ENCODE measurements at places on chromosomes 7 and 10.

DNA sequence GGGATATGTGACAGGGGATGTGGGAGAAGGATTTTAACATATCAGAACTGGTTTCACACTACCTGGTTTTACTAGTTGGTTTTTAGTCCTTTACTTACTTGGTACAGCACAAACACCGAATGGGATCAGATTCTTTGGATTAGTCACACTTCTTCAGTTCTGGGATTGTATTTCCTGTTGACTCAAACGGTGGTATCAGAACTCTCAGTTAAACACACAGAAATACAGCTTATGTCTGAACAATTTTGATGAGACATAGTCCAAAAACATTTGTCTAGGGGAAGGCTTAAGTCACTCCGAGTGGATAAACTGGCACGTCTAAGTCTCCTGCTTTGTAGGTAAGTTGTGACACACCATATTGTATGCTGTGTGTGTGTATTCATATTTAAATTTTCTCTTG is 480.5 kb downstream of the PHTF2 start:
- no peak for DNase-seq

GRCh38 chr7:1987591-1988532 is 244.9 kb downstream of the MAD1L1 start:
- DNase-seq = no peak

DNA sequence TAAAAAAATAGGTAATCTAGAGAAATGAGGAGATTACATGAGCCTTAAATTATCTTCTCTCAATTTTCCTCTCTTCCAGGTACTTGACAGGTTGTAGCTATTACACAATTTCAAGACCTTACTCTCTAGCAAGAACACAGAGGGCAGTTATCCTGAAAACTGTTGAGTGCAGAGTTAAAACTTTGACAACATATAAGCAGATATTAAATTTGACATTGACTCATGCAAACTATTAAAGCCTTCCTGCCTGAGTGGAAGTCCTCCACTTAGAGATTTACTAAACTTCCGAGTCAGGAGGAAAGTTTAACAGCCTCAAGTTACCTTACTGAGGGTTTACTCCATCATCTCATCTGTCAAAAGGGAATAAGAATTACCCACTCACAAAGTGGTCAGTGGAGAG is 73.5 kb upstream of the ARID5B start:
- no peak for DNase-seq

GRCh38 chr10:75028049-75028448 is 83.4 kb upstream of the SAMD8 start:
- no peak for DNase-seq

DNA sequence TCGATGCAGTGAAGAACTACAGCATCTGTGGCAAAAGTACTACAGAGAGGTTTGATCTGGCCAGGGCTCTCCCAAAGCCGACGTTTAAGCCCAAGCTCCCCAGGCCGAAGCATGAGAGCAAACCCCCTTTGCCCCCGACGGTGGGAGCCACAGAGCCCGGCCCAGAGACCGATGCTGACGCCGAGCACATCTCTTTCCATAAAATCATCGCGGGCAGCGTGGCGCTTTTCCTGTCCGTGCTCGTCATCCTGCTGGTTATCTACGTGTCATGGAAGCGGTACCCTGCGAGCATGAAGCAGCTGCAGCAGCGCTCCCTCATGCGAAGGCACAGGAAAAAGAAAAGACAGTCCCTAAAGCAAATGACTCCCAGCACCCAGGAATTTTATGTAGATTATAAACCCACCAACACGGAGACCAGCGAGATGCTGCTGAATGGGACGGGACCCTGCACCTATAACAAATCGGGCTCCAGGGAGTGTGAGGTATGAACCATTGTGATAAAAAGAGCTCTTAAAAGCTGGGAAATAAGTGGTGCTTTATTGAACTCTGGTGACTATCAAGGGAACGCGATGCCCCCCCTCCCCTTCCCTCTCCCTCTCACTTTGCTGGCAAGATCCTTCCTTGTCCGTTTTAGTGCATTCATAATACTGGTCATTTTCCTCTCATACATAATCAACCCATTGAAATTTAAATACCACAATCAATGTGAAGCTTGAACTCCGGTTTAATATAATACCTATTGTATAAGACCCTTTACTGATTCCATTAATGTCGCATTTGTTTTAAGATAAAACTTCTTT is 2.3 kb downstream of the LRRTM3 start:
- DNase-seq = no peak

DNA sequence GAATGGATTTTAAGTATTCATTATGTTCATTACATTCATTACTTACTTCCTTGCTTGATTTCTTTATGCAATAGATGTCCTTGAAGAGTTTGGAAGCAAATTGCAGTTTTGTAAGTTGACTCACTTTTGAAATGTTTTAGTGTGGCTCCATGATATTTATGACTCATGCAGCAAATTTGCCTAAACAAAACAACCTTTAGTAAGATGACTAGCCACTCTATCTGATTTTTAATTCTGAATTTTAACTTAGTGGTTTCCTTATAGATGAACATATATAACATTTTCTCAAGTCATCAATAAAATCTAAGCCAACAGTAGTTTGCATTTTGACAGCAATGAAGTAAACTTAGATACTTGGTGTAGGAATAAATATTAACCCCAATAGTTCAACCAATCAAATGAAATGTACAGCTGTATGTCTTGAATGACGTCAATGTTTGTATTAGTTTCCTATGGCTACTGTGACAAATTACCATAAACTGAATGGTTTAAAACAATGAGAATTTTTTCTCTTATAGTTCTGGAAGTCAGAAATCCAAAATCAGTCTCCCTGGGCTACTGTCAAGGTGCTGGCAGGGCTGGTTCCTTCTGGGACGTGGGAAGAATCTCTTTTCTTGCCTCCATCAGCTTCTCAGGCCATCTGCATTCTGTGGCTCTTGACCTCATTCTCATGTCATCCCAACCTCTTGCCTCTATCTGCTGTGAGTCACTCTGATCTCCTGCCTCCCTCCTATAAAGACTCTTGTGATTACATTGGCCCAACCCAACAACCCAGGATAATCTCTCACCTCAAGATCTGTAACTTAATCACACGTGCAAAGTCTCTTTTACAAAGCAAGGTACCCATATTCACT is 73.4 kb downstream of the AHR start:
- DNase-seq = no peak

- no peak for DNase-seq
Observed at GRCh38 chr7:151631570-151631952, 111.9 kb upstream of the RHEB start.

- DNase-seq = no peak
Observed at GRCh38 chr7:36814311-36814710, 90.0 kb upstream of the AOAH start.

DNA sequence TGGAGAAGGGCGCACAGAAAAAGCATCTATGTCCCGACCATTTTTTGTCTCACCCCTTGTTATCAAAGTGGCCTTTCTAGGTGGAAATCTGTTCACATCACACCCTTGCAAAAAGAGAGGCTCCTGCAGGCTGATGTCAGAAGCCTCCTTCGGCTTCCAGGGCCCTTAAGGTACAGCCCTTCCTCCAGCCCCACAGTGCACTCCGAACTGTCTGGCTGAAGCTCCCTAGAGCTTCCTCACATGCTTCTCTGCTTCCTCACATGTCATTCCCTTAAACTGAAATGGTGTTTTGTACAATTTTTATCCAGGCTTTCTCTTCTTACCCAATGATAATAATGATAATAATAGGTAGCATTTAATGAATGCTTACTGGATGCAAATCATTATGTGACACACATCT is 210.3 kb downstream of the INHBA start:
- DNase-seq = no peak

- no peak for DNase-seq
Observed at GRCh38 chr10:128297709-128298378, 171.6 kb upstream of the MKI67 start.

DNA sequence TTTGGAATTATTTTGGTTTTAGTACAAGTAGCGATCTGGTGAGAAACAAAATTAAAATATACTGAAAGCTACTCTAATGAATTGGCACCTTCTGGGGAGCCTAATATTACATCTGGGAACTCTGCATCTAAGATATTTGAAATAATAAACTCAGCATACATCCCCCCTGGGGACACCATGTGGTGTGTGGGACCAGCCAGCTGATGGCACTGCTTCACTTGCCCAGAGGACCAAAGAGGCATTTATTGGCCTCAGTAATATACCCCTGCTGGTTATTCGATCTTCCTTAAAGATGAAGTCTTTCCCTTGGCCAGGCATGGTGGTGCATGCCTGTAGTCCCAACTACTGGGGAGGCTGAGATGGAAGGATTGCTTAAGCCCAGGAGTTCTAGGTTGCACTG is 195.1 kb upstream of the AUTS2 start:
- DNase-seq = no peak

- DNase-seq = no peak
Observed at GRCh38 chr7:28358423-28358868, 53.9 kb upstream of the CREB5 start.

DNA sequence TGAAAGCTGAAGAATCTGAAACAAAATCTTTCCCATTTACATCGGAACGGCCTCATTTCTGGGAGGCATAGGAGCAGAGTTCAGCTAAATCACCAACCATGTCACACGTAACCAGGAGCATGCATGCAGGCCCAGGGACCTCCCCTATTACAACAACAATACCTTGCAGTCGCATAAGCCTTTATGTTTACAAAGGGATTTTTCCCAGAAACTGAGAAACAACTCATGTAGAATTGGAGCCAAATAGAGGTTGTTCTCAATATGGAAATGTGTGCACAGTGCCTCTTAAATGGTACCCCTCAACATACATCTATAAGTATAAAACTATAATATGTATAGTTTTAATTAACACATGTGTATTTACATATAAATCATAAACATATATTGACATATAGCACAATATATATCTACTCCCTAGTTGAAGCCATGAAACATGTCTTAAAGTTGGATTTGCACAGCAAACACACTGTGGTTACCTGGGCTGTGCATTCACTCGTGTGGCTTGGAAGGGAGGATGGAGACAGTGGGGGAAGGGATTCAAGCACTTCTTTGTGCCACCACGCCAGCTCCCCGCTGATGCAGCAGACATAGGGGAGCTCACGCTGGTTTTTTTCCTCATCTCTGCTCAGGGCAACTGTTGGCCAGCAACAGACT is 35.0 kb upstream of the DGKI start:
- DNase-seq = no peak

Data from activated CD4-positive, alpha-beta T cell treated with anti-CD3 and anti-CD28 coated beads, Interleukin-2, amount 50 U/mL, for 24 hours (primary cell).